ENCODE measurements at places on chromosomes 2 and 18.

DNA sequence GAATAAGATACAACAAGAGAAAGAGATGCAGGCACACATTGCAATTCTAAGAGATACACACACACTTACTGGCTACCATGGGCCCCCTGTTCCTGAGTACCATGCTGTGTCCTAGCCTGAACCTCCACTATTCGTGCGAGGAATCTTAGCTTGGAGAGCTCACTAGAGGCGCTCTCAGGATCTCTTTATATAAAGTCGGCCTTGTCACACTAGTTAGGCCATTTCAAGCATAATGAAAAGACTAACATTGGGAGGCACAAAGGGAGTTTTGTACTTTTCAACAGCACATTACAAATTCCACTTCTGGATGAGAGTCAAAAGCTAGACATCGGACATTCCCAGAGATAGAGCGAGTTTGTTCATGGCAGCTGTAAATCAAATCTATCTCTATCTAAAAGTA, 365.2 kb downstream of the DSEL start:
- DNase-seq = no peak

DNA sequence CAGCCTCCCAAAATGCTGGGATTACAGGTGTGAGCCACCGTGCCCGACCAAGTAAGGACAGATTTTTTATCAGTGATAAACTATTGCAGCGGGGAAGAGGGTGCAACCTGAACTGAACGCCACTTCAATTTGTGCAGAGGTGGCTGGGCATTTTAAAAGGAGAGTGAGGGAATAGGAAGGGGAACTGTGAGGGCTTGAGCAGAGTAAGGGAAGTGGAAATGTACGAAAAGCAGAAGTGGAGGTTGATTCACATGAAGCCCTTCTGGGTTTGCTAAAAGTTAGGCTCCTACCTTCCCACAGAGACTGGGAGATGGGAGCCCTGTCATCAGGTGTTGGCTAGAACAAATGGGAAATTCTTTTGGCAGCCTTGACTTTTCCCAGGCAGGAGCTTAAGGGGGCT, 6.1 kb downstream of the STK11IP start:
- DNase-seq = no peak

GRCh38 chr2:67824186-67824585, 238.6 kb downstream of the C1D start:
- no peak for DNase-seq

DNA sequence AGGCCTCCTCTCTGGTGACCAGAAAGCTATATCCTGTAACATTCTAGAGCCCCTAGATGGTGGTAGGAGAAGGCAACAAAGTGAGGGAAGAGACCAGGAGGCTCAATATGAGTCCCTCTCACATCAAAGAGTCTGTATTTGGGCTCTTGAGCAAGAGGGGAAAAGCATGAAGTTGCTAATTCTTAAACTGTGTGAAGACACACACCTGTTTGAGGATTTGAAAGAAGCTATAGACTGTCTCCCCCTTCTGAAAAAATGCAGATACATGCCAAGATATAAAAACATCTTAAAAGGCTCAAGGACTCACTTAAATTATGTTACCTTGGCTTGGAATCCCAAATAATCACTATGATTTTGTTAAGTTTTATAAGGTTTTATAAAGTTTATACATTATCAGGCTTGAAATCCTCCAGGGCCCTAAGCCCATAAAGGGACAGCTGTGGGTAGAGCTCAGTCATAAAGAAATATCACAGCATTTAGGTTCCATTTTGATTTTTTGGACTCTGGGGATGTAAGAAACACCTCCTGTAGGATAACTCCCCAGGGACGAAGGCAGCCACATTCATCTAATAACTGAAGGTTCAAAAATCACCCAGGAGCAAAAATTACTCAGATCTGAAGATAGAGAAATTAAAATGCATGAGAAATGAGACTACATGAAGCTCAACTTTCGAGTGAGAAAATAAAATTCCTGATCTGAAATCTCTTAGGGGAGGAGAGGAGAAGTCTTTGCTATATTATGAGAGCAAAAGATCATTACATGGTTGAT, 136.1 kb upstream of the LGALSL start:
- peak; percentile 37 for DNase-seq

DNA sequence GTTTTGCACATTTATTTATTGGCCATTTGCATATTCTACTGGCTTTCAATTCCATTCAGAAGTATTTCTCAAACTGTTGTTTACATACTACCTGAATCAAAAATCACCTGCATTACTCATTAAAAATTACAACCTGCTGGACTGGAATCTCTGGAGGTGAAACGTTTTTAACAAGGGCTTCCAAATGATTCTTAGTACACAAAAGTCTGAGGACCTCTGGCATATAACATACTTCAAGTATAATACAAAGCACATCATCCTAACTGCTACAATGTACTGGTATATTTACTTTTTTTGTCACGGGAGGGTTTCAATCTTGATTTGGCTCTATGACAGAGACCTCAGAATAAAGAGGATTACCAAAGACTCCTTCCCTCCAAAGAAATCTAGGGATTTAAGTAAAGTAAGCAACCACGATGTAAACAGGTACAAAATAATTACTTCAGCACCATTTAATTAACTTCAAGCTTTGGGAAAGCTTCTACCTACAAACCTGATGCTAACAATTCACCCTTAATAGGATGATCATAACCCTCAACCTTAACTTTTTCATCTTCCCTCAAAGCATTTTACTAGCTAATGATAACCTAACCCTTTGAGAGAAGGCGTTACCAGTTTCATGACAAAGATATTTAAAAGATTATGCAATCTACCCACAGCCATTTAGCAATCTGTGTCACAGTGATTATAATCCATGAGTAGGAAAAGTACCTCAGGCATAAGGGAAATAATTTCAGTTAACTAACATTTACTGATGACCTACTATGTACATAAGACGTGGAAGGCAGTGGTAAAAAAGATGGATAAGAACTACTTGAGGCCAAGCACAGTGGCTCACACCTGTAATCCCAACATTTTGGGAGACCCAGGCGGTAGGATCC, 24.7 kb downstream of the ATAD2B start:
- DNase-seq = no peak

- no peak for DNase-seq
These were observed 70.6 kb downstream of the NRP2 start for GRCh38 chr2:205752924-205753323.

- no peak for DNase-seq
These were observed 693 bp upstream of the PDK1 start for GRCh38 chr2:172555272-172555521.

- DNase-seq = no peak
These were observed 119.6 kb upstream of the MSTN start for GRCh38 chr2:190182071-190182524.

DNA sequence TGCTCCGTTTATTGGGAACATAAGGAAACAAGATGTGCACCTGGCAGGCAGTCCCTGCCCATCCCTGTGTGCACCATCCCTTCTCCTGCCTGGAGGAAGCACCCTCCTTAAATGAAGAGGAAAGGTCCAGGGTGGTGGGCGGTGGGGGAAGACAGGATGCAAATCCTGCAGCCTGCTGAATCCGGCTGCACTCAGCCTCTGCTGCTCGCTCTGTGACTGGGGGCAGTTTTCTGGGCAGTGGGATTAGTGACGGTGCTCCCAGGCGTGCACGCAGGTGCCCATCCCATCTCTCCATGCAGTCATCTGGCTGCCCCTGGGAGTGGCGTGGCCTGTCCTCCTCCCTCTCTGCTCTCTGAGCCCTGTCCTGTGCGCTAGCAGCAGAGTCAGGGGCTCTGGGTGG, 371.3 kb upstream of the MYT1L start:
- DNase-seq = no peak

Measured in activated CD4-positive, alpha-beta T cell treated with anti-CD3 and anti-CD28 coated beads, Interleukin-2, amount 10 ng/mL, durations not matched to agents 24 days and 14 days (primary cell).